ENCODE measurements at places on chromosomes 6 and 20.

GRCh38 chr6:161374971-161375873, 101.4 kb upstream of the AGPAT4 start:
- DNase-seq = peak; percentile 43

- DNase-seq = no peak
These were observed 174.0 kb downstream of the SASH1 start for GRCh38 chr6:148516617-148517016.

- DNase-seq = no peak
These were observed 26.7 kb downstream of the ARFGEF3 start for GRCh38 chr6:138188278-138188941.

DNA sequence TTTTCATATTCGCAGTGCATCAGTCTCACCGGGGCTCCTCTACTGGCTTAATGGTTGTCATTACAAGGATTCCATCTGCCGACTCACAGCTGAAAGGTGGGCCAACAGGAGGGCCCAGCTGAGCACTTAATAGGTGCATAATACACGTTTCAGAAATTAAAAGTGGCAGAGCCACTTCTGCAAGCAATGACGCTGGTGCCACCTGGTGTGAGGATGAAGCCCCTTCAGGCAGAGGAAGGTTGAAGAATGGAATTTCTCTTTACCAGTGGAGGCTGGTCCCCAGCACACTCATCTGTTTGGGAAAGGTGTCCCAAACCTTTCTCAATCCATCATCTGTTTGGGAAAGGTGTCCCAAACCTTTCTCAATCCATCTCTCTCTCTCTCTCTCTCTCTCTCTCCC, 8.2 kb upstream of the STMND1 start:
- no peak for DNase-seq

DNA sequence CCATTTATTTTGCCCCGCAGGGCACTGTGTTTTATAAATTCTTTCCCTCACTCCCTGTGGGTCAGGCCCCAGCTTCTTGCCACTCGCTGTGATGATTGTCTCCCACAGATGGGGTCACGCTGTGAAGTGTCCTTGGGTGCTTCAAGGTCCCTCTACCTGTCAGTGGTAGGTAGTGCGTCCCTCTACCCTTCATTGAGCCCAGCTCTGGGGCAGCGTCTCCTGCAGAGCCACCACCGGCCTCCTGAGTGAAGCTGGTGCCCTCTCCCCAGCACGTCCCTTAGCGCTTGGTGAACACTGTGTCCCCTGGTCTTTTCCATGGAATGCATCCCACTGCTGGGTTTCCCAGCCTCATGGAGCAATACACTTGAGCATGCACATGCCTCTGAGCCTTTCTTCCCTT, 108.2 kb downstream of the NRN1 start:
- DNase-seq = no peak

- DNase-seq = no peak
These were observed 2.2 kb upstream of the CNR1 start for GRCh38 chr6:88168362-88168761.

DNA sequence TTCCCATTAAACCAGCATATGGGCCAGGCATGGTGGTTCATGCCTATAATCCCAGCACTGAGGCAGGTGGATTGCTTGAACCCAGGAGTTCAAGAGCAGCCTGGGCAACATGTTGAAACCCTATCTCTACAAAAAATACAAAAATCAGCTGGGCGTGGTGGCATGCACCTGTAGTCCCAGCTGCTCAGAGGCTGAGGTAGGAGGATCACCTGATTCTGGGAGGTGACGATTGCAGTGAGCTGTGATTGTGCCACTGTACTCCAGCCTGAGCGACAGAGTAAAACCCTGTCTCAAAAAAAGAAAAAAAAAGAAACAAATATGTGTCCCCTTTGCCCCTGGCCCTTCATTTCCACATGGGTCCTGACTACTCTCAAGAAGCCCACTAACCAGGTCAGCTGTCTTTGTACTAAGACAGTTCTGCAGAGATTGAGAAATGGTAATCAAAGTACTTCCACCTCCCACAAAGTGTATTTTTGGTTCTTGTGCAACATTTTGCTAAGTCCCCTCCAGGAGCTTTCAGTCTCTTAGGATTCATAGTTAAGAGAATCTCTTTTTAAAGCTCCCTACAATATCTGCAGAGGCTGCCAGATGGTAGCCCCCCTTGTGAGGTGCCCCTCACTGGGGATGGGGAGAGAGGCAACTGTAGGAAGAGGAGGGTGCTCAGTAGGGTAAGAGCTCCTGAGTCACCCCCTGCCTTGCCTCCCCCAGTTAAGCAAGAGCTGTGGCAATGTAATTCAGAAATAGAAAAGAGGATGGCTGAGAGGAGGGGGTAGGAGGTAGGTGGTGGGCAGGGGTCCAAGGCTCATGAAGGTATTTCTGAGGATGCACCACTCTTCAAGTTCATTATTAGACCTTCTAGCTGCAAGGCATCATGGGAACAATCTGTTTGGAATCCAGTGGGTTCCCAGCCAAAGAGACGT, 16.5 kb upstream of the WFDC2 start:
- no peak for DNase-seq

- DNase-seq = no peak
These were observed 4.1 kb upstream of the AIF1 start for GRCh38 chr6:31610968-31611367.

DNA sequence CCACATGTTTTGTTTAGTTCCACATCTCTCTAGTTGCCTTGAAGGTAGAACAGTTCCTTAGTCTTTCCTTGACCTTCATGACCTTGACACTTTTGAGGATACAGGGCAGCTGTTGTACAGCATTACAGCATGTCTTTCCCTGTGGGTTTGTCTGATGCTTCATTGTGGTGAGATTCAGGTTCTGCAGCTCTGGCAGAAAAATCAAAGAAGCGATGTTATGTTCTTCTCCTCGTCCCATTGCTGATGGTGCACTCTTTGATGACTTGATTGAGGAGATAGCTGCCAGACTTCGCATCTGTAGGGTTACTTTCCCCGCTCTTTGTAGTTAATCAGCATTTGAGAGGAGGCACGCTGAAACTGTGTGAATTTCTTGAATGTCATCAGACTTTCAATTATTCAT, 12.0 kb downstream of the CEBPB start:
- no peak for DNase-seq

DNA sequence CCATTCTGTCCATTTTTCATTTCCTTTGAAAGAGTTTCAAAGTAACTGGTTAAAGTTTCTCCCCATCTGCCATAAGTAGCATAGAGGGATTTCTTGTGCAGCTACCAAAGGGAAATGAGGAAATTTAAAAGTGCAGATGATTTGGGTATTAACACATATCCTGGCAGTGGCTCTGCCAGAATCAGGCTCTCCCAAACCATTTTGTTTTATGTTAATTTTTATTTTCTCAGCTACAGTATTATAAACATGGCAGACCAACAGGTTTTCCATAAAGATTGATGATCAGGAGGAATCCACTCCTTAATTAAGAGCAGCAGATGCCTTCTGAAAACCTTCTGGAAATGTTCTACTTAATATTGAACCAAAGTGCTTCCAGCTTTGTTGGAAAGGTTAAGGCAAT, 13.9 kb downstream of the PLCB4 start:
- no peak for DNase-seq

GRCh38 chr6:28981431-28981832, 23.7 kb downstream of the ZNF311 start:
- DNase-seq = peak; percentile 48

DNA sequence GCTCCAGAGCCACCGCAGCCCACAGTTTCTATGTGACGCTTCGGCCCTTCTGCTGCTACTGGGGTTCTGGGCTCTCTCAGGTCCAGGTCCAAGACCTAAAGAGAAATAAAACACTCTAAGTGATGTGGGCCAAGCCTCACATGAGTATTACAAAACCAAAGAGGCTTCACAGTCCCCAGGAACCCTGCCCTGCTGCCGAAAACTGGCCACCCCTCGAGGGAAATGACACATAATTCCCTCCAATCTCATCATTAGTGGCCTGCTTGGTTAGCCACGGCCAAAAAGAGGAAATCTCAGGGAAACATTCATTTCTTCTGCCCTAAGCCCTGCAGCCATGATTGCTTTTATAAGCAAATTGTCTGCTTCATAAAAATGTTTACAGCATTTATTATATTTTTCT, 32.5 kb downstream of the DLL1 start:
- DNase-seq = no peak

DNA sequence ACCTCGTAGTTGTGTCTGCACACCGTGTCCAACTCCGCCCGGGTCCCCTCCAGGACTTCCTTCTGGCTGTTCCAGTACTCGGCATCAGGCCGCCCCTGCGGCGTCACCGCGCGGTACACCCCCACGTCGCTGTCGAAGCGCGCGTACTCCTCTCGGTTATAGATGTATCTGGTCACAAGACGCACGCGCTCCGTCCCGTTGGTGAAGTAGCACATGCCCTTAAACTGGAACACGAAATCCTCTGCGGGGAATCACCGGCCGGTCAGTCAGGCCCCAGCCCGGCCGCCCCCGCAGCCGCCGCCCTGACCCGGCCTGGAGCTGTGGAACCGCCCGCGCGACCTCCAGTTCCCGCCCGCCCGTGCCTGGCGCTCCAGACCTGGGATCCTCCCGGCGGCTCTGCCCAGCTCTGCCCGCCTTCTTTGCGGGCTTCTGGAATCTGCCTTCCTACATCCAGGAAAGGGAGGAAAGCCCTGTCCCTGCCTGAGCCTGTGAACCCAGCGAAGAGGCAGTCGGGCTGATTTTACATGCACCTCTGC, 1.6 kb downstream of the HLA-DQB1 start:
- DNase-seq = no peak

GRCh38 chr20:23399568-23400241, 21.6 kb downstream of the NAPB start:
- DNase-seq = no peak

DNA sequence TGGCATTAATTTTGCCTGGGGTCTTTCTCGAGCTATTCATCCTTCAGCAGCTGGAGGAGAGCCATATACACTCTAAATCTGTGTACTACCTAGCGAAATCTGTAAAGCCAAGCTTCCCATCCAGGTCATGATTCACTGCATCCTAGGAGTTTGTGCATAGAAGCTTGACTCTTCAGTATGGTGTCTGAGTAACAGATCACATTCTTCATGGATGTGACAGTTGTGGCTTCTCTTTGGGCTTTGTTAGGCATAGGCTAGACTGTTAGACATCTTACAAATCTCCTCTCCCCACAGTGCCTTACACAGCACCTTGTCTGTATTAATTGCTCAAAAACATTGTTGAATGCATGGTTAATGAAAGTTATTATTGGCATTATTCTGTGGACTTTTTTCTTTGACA, 177.0 kb downstream of the EYA4 start:
- no peak for DNase-seq

GRCh38 chr20:15278041-15278440, 940.6 kb upstream of the FLRT3 start:
- no peak for DNase-seq

- no peak for DNase-seq
These were observed 24.8 kb downstream of the MAFB start for GRCh38 chr20:40663991-40664880.

GRCh38 chr6:125927761-125928160, 28.8 kb upstream of the HINT3 start:
- no peak for DNase-seq

GRCh38 chr20:49283703-49284625, 6.1 kb upstream of the ZNFX1 start:
- DNase-seq = no peak

GRCh38 chr6:8579372-8579771, 144.0 kb upstream of the SLC35B3 start:
- no peak for DNase-seq

- no peak for DNase-seq
These were observed 3.3 kb downstream of the NECAB3 start for GRCh38 chr20:33670715-33671499.

DNA sequence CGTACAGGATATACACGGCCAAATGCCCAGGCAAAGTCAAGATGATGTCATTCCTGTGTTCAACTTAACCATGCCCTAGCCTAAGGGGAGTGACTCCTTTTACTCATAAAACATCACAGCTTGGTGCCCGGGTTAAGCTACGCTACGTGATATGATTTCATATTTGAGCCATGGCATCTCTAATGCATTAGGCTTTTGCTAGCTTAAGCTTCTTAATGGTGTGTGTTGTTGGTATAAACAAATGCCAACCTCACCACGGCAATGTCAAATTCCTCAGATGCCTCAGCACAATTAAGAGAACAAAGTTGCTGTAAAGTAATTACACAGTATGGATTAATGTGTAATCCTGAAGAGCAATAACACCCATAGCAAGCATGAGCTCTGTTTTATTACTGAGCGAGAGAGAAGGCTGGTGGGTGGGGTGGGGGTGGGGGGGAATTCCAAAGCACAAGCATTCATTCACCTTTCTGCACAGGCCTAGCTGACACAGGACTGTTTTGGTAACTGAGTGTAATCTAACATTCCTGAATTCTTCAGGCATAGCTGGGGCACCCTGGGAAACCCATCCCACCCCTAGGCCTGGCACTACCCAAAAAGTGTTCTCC, 44.7 kb upstream of the CNKSR3 start:
- no peak for DNase-seq

DNA sequence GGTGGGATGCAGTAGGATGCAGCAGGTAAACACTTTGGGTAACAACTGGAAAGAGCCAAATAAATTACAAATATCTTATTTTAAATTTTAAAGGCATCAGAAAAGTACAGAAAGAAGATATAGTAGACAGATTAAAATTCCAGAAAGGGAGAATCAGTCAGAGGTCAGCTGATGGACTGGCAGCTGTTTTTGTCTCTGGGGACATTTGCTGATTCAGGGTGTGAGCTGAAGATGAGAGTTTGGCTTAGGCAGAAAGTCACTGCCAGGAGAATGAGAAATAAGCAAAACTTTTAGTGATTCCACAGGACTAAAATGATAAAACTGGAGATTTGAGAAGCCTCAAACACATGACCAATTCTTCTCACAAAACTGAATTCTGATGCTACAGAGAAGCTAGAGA, 39.5 kb downstream of the AHI1 start:
- DNase-seq = no peak

DNA sequence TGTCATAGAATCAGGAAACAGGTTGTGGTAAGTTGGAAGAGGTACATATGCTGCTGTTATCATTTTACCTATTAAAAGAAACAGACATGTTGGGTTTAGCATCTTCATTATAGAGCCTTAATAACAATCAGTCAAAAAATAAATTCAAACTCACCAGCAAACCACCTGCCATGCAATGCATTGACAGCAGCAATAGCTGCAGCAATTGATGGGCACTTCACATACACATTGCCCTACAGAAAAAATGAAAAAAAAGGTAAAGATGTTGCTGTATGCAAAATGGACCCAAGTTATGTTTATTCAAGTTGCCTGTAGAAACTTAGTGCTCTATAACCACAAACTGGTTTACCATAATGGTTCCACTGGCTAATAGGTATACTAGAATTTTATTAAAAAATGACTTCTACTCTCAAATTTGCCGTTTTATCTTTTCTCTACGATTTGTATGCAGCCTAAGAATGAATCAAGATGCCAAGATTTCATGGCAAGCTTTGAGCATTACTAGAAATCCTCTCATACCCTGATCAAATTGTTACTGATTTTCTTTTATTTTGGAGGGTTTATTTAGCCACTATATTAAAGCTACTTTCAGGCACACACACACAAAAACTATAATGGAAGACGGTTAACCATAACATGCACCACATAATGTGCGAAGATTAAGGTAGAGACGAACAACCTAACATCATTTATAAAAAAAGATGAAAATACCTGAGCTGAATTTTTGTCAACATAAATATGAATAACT, 5.5 kb downstream of the ROMO1 start:
- no peak for DNase-seq
